Bronchial epithelial cell (primary cell): ENCODE measurements at places on chromosomes 7 and 10. TPM values are rescaled to one million over a fixed set of nuclear protein-coding genes. Genes with fewer than 3 reads are reported as not detected.

DNA sequence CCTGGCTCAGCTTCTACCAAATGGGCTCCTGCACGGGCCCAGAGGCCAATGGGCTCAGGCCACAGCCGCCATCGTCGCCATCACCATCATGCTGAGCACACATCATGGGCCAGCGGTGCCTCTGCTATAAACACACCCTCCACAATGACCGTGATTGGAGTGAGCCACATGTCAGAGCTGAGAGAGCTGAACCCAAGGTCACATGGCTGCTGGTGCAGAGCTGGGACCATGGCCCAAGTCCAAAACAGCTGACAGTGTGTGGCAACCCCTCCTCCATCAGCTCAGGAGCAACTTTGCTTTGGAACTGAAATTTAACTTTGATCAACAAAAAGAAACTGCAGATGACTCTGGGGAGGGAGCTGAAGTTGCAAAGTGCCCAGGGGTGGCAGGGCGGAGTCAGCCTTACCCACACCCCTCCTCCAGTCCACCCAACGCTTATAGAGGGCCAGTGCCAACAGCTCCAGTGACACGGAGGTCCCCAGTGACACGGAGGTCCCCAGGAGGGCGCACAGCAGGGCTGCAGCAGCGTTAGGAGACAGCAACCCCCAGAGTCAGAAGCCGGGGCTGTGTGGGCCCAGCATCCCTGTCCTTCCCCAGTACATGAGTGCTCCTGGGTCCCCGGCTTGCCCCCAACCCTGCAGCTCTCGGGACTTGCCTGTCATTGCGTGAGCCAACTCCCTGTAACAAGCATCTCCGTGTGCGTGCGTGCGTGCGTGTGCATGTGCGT lies 249.6 kb downstream of the ELFN1 start:
- no peak for DNase-seq

GRCh38 chr7:66183700-66184099 lies 21.4 kb upstream of the TPST1 start:
- peak; percentile 88 for DNase-seq

DNA sequence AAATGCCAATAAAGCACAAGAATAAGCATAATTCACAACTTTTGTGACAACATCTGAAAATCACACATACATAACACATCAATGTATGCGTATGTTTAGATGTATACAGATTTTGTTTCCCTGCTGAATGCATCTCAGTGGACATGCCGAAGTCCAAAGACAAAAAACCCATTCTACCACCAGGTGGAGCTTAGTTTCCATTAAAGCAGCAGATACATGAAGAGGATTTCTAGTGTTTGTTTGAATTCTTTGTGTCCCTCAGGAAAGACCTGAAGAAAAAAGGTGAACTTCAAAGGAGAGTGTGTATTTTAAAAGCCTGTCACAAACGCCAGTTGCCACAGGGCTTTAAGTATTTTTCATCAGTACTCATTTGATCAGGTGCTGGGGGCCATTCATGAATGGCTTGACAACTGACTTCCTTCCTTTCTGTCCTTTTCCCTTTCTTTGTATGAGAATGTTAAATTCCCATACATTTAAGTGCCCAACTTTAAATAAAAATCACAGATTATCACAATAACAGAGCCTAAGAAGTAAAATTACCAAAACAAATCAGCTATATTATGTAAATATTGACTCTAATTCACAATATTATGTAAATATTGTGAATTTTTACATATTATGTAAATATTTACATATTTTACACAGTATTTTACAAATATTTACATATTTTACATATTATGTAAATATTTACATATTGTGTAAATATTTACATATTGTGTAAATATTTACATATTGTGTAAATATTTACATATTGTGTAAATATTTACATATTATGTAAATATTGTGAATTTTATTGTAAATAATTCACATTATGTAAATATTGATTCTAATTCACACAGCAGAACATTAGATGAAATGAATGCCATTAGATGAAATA lies 343.0 kb downstream of the CRPPA start:
- peak; percentile 71 for DNase-seq

DNA sequence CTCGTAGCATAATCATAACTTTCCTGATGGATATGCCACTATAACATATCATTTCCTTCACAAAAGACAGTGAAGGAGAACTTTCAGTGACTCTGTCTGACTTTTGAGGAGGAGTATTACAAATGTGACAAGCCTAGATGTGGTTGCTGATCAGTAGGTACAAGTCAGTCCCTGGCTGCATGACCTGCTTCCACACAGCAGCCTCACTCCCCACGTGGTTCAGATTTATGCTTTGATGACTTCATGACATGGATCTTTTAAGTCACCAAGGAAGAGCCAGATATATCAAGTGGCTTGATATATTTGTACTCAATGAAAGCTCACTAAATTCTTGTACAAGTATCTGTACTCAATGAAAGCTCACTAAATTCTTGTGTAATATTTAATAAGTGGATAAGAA lies 50.9 kb upstream of the MKLN1 start:
- no peak for DNase-seq

Gene SLC13A1
- total RNA-seq = not detected in 2 replicates
